ENCODE measurements at places on chromosomes 1 and 21.

DNA sequence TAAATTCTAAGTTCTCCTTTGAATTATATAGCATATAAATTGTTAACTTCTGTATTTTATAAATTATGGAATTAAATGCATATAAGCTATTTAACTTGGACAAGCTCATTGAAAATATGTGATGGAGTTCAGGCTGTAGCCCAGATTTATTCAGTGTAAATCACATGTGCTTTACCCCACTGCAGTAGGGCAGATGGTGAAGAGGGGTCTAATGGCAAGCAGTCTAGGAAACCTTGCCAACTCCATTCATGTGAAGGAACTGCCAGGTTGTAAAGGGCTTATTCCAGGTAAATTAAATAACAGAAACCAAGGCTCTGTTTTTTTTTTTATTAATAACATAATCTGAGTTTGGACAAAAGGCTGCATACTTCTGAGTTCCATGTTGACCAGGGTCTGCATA is 243.2 kb downstream of the NCAM2 start:
- DNase-seq, result no peak

- DNase-seq, result no peak
These were observed 28.1 kb upstream of the COL6A2 start for GRCh38 chr21:46069719-46070279.

- DNase-seq, result no peak
These were observed 121.8 kb upstream of the ERG start for GRCh38 chr21:38619992-38620479.

GRCh38 chr21:38875694-38876492 is 70.2 kb downstream of the ETS2 start:
- DNase-seq, result no peak

DNA sequence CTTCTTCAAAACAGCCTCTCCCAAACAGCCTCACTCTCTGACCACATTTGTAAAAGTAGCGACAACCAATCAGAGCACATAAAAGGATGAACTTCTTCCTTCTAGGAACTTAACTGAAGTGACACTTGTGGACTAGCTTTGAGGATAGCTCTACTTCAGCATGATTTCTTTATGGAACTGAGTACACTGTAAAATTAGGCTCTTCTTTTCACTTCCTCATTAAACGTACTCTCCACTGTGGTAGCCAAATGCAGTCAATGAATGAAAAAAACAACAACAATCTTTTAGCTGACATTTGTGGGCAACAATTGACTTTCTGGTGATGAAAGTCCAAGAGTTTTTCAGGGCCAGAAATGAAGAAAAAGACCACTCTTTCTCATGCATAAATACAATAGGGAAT is 9.6 kb downstream of the LRRC53 start:
- DNase-seq, result no peak

GRCh38 chr1:21628798-21629393 is 40.3 kb downstream of the RAP1GAP start:
- no peak for DNase-seq

- DNase-seq, result peak; percentile 61
These were observed 583 bp downstream of the MEF2D start for GRCh38 chr1:156499842-156500542.

All from hippocampal formation (tissue), 2 donors.